ENCODE measurements at places on chromosomes 5 and 9. TPM values are rescaled to one million over a fixed set of nuclear protein-coding genes. Genes with fewer than 3 reads are reported as not detected.

- no peaks in the 10 kb centered on the region for H3K36me3 ChIP-seq
- no peak overlapping the region for H3K4me3 ChIP-seq
- H3K27me3 ChIP-seq, result peaks cover 31% of the 10 kb centered on the region
These were observed 40.8 kb upstream of the CLK4 start for GRCh38 chr5:178667688-178668087.

DNA sequence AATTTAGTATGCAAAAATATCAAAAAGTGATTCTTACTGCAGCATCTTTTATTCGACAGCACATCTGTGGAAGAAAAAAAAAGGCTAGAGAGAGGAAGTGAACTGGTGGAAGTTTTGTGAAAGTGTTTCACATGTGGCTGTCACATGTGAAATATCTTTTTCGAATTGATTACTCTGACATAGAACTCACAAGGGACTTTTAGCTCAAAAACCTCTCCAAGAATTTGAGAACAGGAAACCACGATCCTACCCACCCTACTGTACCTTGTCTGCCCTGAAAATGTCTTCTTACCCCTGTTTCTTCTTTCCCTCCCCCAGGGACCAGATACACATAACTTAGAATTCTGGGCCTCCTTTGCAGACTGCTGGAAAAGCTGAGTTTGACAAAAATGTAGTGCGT, 106.5 kb upstream of the PRRC1 start:
- no peak for DNase-seq
- H3K27ac ChIP-seq, result no peak overlapping the region
- H3K4me3 ChIP-seq, result no peak overlapping the region
- no peaks in the 10 kb centered on the region for H3K27me3 ChIP-seq
- H3K4me1 ChIP-seq, result no peaks in the 10 kb centered on the region

- H3K36me3 ChIP-seq, result no peaks in the 10 kb centered on the region
- H3K4me1 ChIP-seq, result no peaks in the 10 kb centered on the region
- H3K4me3 ChIP-seq, result no peak overlapping the region
- no peak for DNase-seq
- H3K27me3 ChIP-seq, result no peaks in the 10 kb centered on the region
These were observed 11.3 kb downstream of the C9 start for GRCh38 chr5:39352951-39353350.

Gene PDE6A
- not detected for total RNA-seq

Gene BDP1
- total RNA-seq, result 40.4 TPM

- no peak overlapping the region for H3K4me3 ChIP-seq
- H3K4me1 ChIP-seq, result no peaks in the 10 kb centered on the region
- H3K36me3 ChIP-seq, result no peaks in the 10 kb centered on the region
- H3K27ac ChIP-seq, result no peak overlapping the region
- H3K27me3 ChIP-seq, result no peaks in the 10 kb centered on the region
These were observed 25.0 kb upstream of the TRIM36 start for GRCh38 chr5:115194676-115195075.

DNA sequence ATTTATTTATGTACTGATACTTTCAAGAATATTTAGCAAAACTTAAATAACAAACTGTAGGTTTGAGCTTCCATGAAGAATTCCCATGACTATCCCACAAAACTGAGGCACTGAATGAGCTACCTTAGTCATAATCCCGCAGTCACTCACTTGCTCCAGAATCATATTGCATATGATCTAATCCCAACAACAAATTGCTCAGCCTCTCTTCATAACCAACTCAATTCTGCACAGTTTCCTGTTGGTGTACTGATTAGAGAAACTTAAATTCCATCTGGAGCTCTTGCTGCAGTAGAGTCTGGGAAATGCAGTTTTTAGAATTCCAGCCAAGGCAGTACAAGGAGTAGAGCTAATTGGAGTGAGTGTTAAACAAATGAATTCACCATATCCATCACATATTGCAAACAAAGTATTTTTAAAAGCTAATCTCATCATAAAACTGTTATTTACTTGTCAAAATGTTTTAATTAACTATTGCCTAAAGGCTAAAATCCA, 35.7 kb upstream of the CDH18 start:
- no peaks in the 10 kb centered on the region for H3K36me3 ChIP-seq
- H3K27ac ChIP-seq, result no peak overlapping the region
- no peaks in the 10 kb centered on the region for H3K27me3 ChIP-seq
- H3K4me3 ChIP-seq, result no peak overlapping the region
- H3K4me1 ChIP-seq, result no peaks in the 10 kb centered on the region

Gene AKNA
- 427 TPM for total RNA-seq

DNA sequence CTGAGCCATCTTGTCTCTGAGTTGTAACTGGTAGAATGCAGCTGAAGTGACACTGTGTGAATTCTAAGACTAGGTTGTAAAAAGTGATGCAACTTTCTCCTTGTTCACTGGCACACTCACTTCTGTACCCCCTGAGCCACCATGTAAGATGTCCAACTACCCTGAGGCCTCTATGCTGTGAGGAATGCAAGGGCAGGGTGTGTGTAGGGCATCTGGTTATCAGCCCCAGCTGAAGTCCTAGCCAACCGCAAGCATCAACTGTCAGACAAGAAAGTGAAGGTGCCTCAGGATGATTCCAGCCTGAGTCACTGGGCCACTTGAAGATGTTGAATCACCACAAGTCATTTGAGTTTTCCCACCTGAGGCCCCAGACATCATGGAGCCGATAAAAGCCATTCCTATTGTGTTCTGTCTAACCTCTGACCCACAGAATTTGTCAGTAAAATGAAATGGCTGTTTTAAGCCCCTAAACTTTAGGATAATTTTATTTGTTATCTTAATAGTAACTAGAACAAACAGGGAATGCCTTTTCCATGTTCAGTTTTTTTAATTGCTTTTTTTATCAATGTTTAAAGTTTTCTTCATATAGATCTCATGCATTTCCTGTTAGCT, 18.7 kb upstream of the RHOBTB3 start:
- H3K27me3 ChIP-seq, result no peaks in the 10 kb centered on the region
- peaks cover 2% of the 10 kb centered on the region for H3K4me1 ChIP-seq
- no peak overlapping the region for H3K4me3 ChIP-seq
- no peaks in the 10 kb centered on the region for H3K36me3 ChIP-seq

Gene PITX1
- not detected for total RNA-seq

GRCh38 chr5:158780656-158781237, 319.0 kb downstream of the EBF1 start:
- no peak for DNase-seq
- no peaks in the 10 kb centered on the region for H3K36me3 ChIP-seq
- no peaks in the 10 kb centered on the region for H3K4me1 ChIP-seq
- H3K4me3 ChIP-seq, result no peak overlapping the region
- H3K27ac ChIP-seq, result no peak overlapping the region

Gene SLC6A19
- not detected for total RNA-seq

Gene PHF2
- 35.0 TPM for total RNA-seq

DNA sequence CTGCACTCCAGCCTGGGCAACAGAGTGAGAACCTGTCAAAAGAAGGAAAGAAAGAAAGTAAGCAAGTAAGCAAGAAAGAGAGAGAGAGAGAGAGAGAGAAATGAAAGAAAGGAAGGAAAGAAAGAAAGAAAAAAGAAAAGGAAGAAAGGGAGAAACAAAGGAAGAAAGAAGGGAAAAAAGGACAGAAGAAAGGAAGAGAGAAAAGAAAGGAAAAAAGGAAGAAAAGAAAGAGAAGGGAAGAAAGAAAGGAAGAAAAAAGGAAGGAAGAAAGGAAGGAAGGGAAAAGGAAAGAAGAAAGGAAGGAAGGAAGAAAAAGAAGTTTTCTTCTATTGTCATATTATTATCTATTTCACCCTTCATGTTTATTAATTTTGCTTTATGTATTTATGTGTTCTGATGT, 251.1 kb upstream of the CD180 start:
- no peak for DNase-seq
- no peak overlapping the region for H3K4me3 ChIP-seq

DNA sequence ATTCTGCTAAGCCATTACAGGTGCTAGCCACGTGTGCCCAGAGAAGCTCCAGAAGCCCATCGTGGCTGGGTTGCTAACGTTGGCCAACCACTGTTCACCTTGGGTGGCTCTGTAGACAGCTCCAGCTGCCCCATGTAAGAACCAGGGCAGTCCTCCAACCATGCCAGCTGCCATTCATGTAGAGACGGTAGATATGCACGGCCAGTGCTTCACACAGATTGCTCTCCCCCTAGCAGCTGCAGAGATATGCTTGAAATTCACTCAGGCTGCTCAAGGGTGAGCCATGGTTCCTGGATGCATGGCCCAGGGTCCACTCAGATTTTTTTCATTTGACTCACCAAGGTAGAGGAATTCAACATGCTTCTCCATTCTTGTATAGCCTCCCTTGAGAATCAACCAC, 31.0 kb downstream of the GADD45G start:
- H3K27me3 ChIP-seq, result peaks cover 12% of the 10 kb centered on the region
- H3K27ac ChIP-seq, result no peak overlapping the region
- DNase-seq, result no peak
- no peaks in the 10 kb centered on the region for H3K4me1 ChIP-seq
- no peaks in the 10 kb centered on the region for H3K36me3 ChIP-seq

- H3K27ac ChIP-seq, result no peak overlapping the region
- H3K27me3 ChIP-seq, result peaks cover 20% of the 10 kb centered on the region
- no peak overlapping the region for H3K4me3 ChIP-seq
- H3K4me1 ChIP-seq, result no peaks in the 10 kb centered on the region
- no peak for DNase-seq
These were observed 48.2 kb downstream of the IL31RA start for GRCh38 chr5:55899344-55899743.

Gene ORM1
- 4.2 TPM for total RNA-seq

DNA sequence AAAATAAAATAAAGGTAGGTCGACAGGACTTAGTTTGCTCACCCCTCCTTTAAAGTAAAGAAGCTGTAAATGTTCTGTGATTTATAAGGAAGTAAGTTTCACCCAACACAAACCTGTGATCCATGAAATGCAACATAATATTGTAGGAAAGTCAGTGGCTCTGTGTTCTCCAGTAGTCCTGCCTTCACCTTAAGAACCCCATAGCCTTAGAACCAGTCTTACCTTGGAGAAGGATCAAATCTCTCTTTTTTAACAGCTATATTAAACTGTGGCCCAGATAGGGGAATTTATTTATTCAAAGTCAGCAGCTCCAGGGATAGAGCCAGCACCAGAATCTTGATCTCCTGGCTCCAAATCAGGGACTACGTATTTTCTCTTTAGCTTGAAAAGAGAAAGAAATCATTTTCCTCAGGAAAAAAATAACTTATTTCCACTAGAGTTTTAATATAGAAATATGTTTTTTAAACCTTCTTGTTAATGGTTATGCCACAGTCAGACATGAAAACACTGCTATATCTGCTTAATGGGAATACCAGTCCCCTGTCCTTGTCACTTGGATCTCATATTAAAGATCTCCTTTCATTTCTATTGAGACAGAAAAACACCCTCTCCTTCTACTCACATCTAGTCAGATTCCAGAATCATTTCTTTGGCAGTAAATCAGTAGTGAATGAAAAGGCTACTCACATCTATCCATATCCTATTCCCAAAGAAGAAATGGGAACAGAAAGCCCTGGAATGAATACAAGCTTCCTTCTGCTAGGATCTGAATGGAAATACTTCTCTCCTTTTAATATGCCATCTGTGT, 269.2 kb upstream of the TNC start:
- H3K27me3 ChIP-seq, result peaks cover 7% of the 10 kb centered on the region
- no peaks in the 10 kb centered on the region for H3K36me3 ChIP-seq
- H3K4me3 ChIP-seq, result no peak overlapping the region
- H3K4me1 ChIP-seq, result no peaks in the 10 kb centered on the region
- no peak overlapping the region for H3K27ac ChIP-seq

Gene SPATA9
- total RNA-seq, result not detected

Gene CDH6
- 0.15 TPM for total RNA-seq

GRCh38 chr5:83353231-83353630, 118.3 kb upstream of the VCAN start:
- no peaks in the 10 kb centered on the region for H3K27me3 ChIP-seq
- no peaks in the 10 kb centered on the region for H3K36me3 ChIP-seq
- no peak for DNase-seq
- H3K4me3 ChIP-seq, result no peak overlapping the region
- H3K4me1 ChIP-seq, result no peaks in the 10 kb centered on the region

Gene DBH
- total RNA-seq, result 0.78 TPM

Gene LCN12
- 2.2 TPM for total RNA-seq

GRCh38 chr9:98401140-98402018, 145.9 kb upstream of the TBC1D2 start:
- no peak overlapping the region for H3K4me3 ChIP-seq
- DNase-seq, result no peak
- no peaks in the 10 kb centered on the region for H3K27me3 ChIP-seq
- no peaks in the 10 kb centered on the region for H3K36me3 ChIP-seq
- H3K27ac ChIP-seq, result no peak overlapping the region

- H3K4me3 ChIP-seq, result no peak overlapping the region
- no peaks in the 10 kb centered on the region for H3K4me1 ChIP-seq
- H3K27me3 ChIP-seq, result no peaks in the 10 kb centered on the region
- H3K36me3 ChIP-seq, result no peaks in the 10 kb centered on the region
- no peak overlapping the region for H3K27ac ChIP-seq
These were observed 88.5 kb downstream of the PBX3 start for GRCh38 chr9:125835655-125836054.

Gene C1QTNF3
- total RNA-seq, result 5.5 TPM

Gene LCN6
- total RNA-seq, result not detected

Measured in T-cell (primary cell).